KG1 (cell line): ENCODE measurements at places on chromosomes 3 and 15.

- no peak for DNase-seq
These were observed 17.4 kb upstream of the SECISBP2L start for GRCh38 chr15:49063402-49064280.

DNA sequence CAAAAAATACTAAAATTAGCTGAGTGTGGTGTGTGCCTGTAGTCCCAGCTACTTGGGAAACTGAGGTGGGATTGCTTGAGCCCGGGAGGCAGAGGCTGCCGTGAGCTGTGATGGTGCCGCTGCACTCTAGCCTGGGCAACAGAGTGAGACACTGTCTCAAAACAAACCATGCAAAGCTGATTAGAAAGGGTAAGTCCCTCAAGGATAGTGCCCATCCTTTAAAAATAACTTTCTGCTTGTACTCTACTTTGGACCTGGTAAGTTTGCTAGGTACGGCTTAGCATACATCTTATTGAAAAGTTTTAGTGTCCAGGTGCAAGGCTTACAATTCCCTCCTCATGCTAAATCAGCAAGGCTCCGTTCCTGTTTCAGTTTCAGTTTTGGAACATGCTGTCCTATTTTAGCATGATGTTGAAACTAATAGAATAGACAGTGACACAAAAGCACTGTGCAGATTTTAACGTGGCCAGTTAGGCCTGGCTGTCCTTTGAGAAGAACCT, 21.4 kb downstream of the FEM1B start:
- DNase-seq, result no peak

DNA sequence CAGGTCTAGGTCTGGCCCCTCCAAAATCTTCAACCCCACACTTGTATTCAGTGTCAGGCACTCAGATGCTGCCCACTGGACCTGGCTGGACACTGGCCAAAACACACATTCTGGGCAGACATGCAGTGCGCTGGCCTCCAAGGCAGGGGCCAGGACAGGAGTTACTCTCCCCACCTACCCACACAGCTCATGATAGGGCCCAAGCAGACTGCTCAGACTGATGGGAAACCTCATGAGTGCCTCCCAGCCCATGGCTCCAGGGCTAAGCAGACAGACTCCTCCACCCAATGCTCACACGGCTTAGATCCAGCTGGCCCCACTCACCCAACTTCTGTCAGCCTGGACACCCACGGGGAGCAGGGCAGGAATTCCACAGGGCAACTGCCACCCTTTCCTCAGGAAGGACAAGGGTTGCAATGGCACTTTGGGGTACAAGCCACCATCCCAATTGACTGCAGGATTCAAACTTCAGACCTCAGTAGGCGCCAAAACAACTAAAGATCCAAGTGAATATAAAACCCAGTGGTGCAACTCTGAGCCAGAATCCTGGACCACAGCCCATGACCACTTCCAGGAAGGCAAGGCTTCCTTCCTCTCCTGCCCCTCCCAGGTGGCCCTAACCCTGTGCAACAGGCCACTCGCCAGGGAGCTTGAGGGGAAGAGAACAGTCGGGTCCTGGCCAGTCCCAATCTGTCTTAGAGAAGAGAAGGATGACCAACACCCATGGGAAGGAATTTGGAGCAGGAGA, 1.4 kb downstream of the LTF start:
- no peak for DNase-seq

- DNase-seq, result no peak
These were observed 211.4 kb downstream of the IL5RA start for GRCh38 chr3:2898591-2899353.

DNA sequence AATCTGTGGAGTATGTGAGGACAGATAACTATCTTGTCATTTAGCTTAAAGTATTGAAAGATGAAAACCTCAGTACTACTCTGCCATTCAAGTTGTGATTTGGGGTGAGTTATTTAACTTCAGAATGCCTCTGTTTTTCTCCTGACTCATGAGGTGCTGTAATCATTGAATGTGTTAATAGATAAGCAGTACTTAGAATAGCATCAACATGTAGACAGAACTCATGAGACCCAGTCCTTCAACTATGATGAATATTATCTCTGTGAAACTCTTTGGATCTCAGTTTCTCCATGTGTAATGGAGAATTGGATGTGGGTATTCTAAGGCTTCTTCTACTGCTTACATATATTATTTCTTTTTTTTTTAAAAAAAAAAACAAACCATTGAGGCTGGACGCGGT, 431.4 kb downstream of the GRM7 start:
- no peak for DNase-seq

DNA sequence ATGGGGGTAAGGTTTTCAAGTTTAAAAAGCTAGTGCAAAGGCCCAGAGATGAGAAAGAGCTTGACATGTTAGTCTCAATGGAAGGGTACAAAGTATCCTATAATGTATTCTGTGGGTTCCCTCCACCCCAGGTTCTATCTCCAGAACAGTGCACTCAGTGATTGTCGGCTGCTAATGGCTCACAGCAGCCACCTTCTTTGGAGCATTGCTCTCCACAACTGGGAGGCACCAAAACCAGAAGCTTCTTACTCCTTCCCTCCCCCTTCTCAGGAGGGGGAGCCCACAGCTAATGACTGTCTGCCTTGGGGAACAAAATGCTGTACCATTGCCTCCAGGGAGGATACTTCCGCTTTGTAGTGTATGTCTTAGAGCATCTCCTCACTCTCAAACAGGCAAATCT, 439.4 kb upstream of the RBMS3 start:
- DNase-seq, result no peak

GRCh38 chr3:16254916-16255315, 9.8 kb downstream of the DPH3 start:
- DNase-seq, result no peak

GRCh38 chr3:149214702-149215101, 6.9 kb downstream of the CP start:
- no peak for DNase-seq

- no peak for DNase-seq
These were observed 37.9 kb upstream of the LRTM1 start for GRCh38 chr3:54965746-54966145.

DNA sequence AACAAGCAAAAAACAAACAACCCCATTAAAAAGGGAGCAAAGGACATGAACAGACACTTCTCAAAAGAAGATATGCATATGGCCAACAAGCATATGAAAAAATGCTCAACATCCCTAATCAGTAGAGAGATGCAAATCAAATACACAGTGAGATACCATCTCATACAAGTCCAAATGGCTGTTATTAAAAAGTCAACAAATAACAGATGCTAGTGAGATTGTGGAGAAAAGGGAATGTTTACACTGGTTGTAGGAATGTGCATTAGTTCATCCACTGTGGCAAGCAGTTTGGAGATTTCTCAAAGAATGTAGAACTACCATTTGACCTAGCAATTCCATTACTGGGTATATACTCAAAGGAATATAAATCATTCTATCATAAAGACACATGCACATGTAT, 44.5 kb downstream of the RIOX2 start:
- no peak for DNase-seq

GRCh38 chr15:90512981-90513380, 16.7 kb upstream of the CRTC3 start:
- no peak for DNase-seq

GRCh38 chr3:196135693-196136639, 54.1 kb upstream of the TFRC start:
- no peak for DNase-seq

GRCh38 chr3:196954832-196955231, 12.5 kb upstream of the NCBP2 start:
- DNase-seq, result no peak

DNA sequence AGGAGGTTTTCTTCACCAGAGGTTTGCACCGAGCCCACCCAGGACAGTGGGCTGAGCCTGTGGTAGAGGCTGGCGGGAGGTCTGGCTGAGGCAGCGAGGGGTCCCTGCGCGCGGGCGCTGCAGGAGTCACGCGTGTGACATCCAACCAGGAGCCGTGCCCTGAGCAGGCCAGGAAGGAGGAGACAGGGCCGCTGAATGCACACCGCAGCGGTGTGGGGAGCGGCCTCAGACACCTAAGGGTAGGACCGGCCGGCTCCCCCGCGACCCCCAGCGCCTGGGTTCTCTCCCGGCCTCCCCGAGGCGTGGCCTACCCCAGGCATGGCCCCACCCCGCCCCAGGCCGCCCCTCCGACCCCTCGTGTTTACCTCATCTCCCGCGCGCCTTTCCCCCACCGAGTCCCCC, 412 bp downstream of the SLC41A3 start:
- DNase-seq, result no peak

GRCh38 chr15:61794881-61795280, 265.4 kb downstream of the VPS13C start:
- DNase-seq, result no peak

DNA sequence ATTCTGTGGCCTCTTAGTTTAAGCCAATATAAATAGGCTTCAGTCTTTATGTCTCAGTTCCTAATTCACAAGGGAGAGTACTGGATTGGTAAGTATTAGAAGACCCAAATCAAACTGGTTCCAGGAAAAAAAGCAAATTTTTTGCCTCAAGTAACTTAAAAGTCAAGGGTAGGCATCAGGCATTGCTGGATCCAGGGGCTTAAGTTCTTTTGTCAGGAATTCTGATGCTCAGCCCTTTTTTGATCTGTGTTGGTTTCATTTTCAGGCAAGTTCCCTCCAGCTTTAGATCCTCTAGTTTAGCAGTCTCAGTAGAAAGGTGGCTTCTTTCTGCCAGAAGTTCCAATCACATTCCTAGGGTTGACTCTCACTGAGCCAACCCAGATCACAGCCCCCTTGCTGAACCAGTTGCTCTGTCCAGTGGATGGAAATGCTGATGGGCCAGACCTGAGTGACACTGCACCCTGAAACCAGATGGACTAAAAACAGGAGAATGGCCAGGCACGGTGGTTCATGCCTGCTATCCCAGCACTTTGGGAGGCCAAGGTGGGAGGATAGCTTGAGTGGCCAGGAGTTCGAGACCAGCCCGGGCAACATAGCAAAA, 253.5 kb downstream of the SHQ1 start:
- DNase-seq, result no peak

DNA sequence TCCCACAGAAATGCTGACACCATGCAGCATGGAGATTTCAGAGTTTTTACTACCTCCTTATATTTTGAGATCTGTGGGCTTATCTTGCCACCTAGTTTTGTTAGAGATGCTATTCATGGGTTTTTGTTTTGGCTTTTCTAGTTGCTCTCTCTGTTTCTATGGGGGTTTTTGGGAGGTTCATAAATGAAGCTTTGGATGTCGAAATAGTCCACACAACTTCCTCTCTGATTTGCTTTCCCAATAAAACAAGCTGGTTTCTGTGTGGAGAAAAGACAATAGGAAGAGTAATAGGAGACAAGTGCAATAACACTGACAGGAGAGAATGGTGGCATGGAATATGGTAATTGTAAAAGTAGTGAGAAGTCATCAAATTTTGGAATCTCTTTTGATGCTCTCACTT, 106.8 kb upstream of the GPR149 start:
- DNase-seq, result no peak

DNA sequence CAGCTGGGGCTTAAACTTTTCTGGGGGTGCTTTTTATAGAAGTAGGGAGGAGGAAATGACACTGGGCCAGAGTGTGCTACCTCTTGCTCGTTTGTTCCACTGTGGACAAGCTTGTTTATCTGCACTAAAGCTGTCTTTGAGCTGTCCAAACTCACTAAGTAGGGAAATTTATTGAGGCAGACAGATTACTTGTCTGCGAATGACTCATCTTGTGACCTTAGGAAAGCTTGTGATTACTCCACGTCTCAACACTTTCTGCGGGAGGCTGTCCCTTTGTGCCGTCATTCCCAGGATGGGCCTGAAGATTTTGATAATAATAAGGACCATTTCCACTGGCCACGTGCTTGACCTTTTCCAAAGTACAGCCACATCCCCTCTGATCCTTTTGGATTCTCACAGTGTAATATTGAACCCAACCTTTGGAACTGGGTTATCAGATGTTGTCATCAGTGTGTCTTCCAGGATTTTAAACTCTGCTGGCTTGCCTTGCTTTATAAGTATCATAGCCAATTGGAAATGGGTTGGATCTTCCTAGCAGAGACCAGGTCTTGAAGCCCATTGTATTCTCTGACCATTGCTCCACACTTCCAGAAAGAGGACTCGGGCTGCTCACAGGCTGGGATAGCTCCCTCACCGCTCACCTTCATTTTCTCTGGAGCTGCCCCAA, 84.7 kb downstream of the AGBL1 start:
- no peak for DNase-seq

GRCh38 chr15:74977599-74977998, 17.8 kb upstream of the SCAMP5 start:
- no peak for DNase-seq

DNA sequence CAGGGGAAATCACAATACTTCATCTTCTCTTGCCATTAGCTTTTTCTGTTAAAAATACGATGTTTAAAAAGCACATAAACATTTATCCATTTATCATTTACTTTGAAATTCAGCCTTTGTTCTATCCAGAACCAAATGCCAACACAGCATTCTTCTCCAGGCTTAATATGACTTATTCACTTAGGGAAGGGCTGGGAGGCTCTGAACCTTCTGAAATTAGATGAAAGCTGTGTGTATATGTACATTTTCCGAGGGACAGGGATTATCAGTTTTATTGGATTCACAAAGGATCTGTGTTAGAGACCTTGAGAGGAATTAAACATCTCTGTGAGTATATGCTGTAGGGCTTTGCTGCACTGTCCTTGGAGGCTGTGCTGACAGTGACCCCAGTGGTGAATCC, 210.6 kb upstream of the UBE3A start:
- no peak for DNase-seq

- no peak for DNase-seq
These were observed 26.7 kb downstream of the PIAS1 start for GRCh38 chr15:68080783-68081182.

DNA sequence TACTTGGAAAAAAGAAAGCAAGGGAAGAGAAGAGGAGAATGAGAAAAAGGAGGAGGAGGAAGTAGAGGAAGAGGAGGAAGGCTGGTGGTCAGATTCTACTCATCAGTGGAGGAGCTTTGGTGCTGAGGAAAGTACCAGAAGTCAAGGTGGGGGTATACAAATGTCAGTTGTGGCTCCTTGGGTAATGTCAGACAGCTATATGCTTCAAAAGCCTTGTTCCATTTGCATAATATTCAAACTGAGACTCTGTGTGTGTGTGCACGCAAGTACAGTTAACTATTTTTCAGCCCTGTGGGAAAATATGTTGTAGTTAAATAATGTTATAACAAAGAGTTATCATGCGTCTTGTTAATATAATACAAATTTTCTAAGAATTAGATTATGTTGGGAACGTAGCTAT, 609.7 kb downstream of the PDCD6IP start:
- no peak for DNase-seq

- no peak for DNase-seq
These were observed 79.1 kb upstream of the MEF2A start for GRCh38 chr15:99486371-99487336.
